ENCODE measurements at places on chromosomes 3 and 15.

DNA sequence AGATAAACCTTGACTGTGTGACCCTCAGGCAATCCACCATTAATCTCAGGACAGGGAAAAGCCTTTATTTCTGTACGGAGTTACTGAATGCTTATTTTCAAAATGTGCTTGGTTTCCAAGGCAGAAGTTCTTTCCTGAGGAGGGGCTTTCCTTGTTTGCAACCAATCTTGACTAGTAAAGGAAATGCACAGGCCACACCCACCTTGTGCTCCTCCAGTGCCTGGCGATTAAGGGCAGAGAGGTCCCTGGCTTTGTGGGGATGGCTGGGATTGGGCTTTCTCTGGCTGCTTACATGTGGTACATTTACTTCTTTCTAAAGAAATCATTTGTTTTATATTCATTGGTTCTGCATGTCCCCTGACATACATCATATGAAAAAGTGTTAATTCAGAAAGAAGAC lies 47.8 kb downstream of the ZNF621 start:
- no peak for DNase-seq

- no peak for DNase-seq
Observed at GRCh38 chr3:52801839-52802238, 7.2 kb downstream of the ITIH3 start.

DNA sequence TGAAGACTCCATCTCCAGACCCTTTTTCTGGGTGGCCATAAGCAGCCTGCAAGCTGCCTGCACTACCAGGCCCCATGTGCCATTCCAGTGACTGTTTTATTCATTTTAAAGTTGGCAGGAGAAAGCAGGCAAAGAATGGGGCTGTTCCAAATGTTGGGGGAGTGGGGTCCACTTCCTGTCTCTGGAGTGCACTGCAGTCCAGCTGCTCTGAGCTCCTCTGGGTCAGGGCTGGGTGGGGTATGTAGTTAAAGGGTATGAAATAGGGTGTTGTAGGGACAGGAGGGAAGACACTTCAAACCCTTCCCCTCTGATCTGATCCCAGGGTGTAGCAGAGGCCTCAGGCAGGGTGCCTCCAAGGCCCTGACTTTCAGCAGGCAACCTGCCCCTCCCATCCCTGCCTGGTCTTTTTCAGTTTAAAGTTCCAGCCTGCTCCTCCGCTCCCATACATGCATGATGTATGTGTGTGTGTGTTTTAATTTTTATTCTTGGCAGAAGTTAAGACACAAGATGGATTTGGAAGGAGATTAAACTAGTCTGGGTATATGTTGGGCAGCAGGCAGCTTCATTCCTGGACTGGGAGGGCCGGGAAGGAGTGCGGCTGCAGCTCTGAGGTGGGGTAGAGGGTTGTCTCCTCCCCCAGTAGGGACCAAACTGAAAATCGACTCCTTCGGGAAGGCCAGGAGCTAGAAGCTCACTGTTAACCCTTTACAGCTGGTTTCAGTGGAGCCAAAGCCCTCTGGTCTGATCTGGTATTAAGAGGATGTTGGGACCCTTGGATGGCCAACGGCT lies 17.3 kb downstream of the BOC start:
- DNase-seq, result no peak

DNA sequence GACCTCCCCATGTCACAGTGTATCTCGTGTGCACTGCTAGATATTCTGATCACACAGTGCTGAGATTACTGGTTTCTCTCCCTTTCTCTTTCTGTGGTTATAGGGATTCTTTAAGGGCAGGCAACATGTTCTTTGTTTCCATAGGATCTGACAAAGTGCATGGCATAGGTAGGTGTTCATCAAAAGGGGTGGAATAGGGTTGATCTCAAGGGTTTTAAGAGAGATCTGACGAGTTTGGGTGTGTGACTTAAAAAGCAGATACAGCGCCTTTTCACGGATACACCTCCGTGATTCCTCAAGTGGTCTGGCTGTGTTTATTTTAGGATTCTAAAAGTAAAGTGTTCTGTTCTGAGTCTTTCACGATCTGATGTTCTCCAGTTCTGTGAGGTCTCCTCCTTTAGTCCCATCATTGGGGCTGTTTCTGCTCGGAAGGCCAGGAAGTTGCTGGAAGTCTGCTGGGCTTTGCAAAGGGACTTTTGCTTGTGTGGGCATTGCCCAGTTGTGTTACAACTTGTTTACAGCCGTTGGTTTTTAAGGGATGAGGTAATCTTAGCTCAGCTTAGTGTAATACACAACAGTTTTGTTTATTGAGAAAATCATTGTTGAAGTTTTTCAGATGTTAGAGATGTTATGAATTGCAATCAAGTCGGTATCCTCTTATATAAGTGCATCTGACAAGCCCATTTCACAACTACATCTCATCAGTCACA lies 34.8 kb downstream of the IGF1R start:
- no peak for DNase-seq

DNA sequence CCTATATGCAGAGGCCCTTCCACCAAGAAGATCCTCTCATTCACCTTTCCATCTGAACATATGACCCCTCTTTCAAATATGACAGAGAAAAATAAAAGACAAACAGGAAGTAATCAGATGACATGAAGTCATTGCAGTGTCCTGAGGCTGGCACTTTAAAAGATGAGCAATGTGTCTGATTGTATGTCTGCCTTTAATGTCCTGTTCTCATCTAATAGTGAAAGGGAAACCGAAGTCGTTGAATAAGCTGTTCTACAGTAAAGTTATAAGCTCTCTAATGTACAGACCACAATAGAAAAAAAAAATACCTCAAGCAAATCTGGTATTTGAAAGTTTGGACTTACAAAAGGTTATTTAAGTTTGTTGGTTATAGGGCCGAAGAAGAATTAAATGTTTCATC lies 243.0 kb downstream of the CLSTN2 start:
- DNase-seq, result no peak

DNA sequence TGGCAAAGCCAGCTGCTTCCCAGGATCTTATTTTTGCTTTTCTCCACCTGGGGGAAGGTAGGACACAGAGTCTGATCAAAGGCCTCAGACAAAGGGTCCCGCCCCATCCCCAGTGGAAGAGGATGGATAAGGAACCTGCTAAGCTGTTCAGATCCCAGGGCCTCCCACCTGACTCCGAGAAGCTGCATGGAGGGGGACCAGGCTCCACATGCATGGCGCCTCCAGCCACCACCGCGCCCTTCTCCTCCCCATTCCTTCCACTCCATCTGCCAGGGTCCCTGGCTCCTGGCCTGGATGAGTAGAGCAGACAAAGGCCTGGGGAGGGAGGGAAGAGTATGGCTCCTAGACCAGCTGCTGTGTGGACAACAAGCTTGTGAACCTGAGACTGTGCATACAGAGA lies 20.0 kb upstream of the CRABP1 start:
- DNase-seq, result no peak

GRCh38 chr15:78365917-78366316 lies 25.8 kb downstream of the CRABP1 start:
- DNase-seq, result no peak

GRCh38 chr15:99507504-99508310 lies 58.1 kb upstream of the MEF2A start:
- peak; percentile 77 for DNase-seq

DNA sequence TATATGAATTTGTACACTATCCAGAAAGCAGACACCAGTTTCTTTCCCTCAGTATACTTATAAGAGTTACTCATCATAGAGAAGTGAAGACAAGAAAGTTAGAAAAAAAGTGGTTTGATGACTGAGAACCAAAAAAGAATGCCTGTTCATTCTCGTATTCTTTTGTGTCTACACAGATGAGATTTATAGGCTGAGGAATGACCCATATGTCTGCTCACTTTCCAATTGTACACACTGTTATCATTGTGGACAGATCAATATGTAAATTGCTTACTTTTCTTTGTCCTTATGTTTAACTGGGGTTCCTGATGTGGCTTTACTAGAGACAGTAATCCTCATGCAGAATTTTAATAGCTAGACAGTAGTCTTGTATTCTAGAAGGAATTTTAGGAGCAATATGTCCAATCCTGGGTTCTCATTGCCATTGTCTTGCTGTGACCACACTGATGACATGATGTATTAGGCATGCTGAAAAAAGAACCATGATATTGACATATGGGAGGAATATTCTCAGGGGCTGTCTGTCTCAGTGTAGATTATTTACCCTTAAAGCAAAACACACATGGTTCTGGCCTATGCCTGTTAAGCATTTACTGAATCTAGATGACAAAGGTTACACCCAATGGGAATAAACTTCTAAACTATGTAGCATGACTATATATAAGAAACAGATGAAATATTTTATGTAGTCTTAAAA lies 669.7 kb downstream of the ROBO1 start:
- DNase-seq, result no peak

- no peak for DNase-seq
Observed at GRCh38 chr15:36898536-36899126, 201.7 kb downstream of the MEIS2 start.

GRCh38 chr3:58522759-58523425 lies 14.1 kb downstream of the ACOX2 start:
- DNase-seq, result peak; percentile 63

DNA sequence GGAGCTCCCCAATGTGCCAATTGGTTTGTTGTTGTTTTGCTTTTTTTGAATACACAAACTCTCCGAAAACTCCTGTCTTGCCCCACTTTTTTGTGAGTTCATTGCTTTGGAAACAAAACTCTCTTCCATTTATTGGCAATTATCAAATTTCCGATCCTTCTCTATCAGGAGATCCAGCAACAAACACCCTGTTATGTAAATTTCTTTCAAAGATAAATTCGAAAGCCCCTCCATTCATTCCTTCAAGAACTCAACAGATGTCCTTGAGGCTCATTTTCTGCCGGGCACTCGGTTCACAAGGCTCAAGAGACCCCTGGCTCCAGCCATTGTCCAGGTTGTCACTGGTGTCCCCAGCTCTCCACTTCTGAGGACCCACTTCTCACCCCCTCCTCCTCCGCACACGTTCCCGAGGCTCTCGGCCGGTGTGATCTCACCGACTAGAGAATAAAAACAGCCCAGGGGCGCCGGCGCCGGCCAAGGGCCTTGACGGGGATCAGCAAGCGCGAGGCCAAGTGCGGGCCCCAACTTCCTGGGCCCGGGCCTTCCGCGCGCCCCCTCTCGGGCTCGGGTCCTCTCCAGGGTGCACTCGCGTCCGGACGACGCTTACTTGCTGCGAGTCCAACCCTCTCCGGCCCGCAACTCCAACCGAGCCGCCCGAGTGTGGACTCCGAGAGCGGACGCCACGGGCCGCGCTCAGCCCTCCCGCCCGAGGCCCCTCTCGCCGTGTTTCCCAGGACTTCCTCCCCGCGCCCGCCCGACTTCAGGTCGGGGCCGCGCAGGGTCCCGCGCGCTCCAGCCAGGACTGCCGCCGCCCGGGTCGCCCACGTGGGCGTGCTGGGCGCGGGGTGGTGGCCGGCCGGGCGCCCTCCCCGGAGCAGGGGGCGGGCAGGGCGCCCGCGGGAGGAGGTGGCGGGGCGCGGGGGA lies 533 bp upstream of the SMAD3 start:
- DNase-seq, result peak; percentile 35

- no peak for DNase-seq
Observed at GRCh38 chr3:57872606-57873005, 116.5 kb downstream of the SLMAP start.

DNA sequence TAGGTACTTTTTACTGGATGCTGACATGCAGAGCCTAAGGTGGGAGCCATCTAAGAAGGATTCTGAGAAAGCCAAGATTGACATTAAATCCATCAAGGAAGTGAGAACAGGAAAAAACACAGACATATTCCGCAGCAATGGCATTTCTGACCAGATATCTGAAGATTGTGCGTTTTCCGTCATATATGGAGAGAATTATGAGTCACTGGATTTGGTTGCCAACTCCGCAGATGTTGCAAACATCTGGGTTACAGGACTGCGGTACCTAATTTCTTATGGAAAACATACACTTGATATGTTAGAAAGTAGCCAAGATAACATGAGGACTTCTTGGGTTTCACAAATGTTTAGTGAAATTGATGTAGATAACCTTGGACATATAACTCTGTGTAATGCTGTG lies 125.1 kb downstream of the PLCL2 start:
- DNase-seq, result no peak

DNA sequence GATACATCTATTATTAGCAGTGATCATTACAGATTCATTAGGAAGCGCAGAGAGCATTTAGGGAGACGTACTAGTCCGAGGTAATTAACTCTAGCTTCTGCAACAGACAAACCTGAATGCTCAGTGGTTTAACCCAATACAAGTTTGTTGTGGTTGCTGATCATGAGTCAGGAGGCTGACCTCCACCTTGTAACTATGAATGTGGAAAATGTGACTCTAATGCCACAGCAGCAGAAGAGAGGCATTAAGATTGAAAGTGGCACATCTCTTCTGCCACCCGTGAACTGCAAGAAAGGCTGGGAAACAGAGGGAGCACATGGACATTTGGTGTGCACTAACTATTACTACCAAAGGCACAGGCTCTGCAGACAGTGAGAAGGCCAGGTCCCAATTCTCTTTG lies 71.2 kb upstream of the C3orf80 start:
- no peak for DNase-seq

- DNase-seq, result peak; percentile 10
Observed at GRCh38 chr3:128950223-128950938, 43.5 kb downstream of the CFAP92 start.

DNA sequence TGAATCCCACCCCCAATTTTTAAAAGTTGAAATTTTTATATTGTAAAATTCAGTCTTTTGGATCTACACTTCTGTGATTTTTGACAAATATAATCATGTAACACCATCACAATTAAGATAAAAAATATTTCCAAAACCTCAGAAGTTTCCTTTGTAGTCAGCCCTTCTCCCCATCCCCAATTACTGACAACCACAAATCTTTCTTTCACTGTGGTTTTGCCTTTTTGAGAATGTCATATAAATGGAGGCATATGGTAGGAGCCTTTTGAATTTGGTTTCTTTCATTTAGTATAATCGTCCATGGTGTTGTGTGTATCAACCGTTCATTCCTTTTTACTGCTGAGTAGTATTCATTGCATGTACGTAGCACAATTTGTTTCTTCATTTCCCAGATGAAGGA lies 7.9 kb upstream of the CILP start:
- DNase-seq, result no peak

GRCh38 chr3:190579514-190580137 lies 65.7 kb downstream of the IL1RAP start:
- DNase-seq, result no peak

DNA sequence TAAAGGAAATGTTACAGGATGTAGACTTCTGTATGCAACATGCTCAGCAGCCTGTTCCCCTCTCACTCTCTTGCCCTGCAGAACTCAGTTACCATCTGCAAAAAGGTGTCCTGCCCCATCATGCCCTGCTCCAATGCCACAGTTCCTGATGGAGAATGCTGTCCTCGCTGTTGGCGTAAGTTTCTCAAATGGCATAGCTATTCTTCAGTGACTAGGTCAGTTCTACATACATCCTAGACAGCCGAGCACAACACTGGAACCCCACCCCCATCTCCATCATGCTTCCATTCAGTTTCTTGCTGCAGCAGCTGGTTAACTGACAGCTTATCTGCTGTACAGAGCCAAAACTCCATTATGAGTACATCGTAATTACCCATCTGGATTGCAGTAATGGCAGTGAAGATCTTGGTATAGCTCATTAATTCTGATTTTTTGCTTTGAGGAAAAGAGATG lies 4.5 kb downstream of the THBS1 start:
- DNase-seq, result no peak

GRCh38 chr15:45586125-45586524 lies 1.1 kb upstream of the BLOC1S6 start:
- DNase-seq, result no peak

- DNase-seq, result no peak
Observed at GRCh38 chr3:153976891-153977554, 144.2 kb upstream of the ARHGEF26 start.

Measured in hematopoietic multipotent progenitor cell treated with erythropoietin and hydrocortisone succinate and interleukin-3 and kit ligand, for 6 days (in vitro differentiated cells).